Stimulated activated CD8-positive, alpha-beta memory T cell treated with anti-CD3 and anti-CD28 coated beads, Interleukin-4, amount 100 ng/mL, for 4 hours (primary cell): ENCODE measurements at places on chromosomes 11 and 22.

GRCh38 chr22:16806401-16806800 is 18.8 kb downstream of the XKR3 start:
- no peak for DNase-seq

DNA sequence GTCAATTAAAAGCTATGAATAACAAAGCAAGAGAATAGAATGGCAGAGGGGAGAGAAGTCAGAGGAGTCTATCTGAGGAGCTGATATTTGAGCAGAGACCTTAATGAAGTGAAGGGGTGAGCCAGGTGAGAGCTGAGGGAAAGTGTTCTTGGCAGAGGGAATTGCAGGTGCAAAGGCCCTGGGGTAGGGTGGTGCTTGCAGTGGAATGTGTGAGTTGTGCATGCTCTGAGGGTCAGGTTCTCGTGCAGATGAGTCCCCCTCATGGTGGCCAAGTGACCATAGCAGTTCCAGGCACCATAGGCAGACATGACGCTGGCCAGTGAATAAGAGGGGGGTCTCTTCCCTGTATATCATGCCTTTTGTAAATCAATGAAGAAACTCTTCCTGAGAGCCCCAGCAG is 58.9 kb upstream of the ALX4 start:
- DNase-seq = no peak

DNA sequence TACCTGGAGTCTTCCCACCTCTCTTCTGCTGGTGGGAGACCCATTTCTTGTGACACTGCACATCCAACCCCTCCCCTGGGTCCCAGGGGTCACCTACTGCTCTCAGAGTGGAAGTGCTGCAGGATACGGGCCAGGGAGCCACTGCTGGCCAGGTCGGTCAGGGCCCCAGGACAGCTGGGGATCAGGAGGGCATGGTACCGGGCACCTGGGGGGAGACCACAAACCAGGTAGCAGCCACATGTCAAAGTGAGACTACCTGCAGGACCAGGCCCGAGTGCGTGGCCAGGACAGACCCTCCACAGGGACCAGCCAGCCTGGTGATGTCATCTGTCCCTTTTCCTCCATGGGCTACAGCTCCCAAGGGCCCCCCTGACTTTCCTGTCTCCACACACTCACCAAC is 3.9 kb downstream of the GATD1 start:
- no peak for DNase-seq

- no peak for DNase-seq
Measured at GRCh38 chr22:19058713-19059451, 63.3 kb downstream of the DGCR2 start.

GRCh38 chr11:61498767-61499341 is 9.7 kb upstream of the LRRC10B start:
- DNase-seq = no peak

- DNase-seq = no peak
Measured at GRCh38 chr11:77036398-77036797, 2.2 kb downstream of the B3GNT6 start.

DNA sequence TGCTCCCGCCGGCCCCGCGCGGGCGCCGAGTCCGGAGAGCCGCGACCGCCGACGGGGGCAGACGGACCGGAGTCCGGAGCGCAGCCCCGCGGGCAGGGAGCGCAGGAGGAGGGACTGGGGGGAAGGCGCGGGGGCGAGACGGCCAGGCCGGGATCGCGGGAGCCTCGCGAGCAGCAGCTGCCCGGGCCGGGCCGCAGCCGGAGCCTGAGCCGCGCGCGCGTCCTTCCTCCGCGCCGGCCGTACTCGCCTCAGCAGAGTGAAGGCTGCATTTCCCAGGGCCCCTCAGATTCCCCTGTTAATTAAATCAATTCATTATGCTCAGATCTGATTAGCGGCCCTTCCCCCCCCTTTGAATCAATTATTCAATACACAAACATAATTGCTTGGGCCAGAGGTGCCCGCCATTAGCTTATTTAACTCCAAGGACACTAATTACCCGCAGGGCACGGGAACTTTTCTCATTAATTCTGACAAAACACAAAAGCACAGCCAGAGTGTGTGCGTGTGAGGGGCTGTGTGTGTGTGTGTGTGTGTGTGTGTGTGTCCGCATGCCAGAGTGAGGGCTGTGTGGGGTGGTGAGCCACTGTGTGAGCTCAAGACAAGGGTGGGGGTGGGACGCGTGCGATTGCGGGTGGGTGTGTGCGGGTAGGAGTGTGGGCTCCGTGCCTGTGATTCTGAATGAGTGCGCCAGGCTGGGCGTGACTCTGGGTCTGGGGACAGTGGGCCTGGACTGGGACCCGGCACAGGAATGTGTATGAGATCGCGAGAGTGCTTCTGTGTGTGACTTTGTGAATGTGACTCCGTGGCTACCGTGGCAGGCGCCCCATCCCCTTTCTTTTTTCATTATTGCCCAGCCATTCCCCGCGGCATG is 5.1 kb upstream of the LMO1 start:
- DNase-seq = no peak

GRCh38 chr11:63598556-63598955 is 15.7 kb downstream of the PLAAT3 start:
- no peak for DNase-seq

DNA sequence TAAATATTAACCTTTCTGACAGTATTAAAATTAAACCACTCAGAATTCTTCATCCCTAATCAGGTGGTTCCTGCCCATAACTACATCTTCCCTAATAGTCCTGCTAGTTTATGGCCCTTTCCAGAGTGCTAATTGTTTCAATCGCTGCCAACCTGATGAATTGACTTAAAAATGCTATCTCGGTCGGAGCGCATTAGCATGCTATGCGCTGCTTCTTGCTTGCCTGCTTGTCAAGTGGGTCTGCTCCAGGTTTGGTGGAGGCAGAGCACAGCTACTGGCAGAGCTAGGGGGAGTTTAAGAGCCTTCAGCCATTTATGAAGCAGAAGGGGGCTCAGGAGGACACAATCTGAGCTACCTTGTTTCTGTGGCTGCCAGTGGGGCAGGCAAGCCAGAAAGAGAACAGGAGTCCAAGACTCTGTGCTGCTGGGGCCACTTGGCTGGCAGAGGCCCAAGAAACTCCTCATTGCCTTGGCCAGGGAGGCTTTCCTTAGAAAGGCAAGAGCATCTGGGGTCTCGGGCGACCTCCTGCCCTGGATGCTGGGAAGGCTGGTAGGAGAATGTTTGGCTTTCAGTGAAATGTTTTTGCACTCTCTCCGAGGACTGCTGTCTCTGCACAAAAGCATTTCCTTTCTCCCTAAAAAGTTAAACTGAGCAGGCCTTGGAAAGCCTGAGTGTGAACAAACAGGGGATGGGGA is 62.1 kb upstream of the PHOX2A start:
- no peak for DNase-seq
